ENCODE measurements at places on chromosomes 4 and X.
A peak's percentile ranks its signal among the peaks of the same experiment; 100 is the strongest.

GRCh38 chrX:118839334-118839958 lies 15.8 kb downstream of the ZCCHC12 start:
- peak; percentile 36 for DNase-seq

GRCh38 chr4:94454405-94454804 lies 2.7 kb downstream of the PDLIM5 start:
- no peak for DNase-seq

DNA sequence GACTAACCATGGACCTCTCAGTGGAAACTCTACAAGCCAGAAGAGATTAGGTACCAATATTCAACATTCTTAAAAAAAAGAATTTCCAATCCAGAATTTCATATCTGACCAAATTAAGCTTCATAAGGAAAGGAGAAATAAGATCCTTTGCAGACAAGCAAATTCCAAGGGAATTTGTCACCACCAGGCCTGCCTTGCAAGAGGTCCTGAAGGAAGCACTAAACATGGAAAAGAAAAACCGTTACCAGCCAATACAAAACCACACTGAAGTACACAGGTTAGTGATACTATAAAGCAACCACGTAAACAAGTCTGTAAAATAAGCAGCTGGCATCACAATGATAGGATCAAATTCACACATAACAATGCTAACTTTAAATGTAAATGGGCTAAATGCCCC lies 156.6 kb downstream of the FAM13A start:
- no peak for DNase-seq

GRCh38 chrX:46234775-46235174 lies 310.4 kb downstream of the ZNF674 start:
- no peak for DNase-seq

- no peak for DNase-seq
These were observed 4.5 kb downstream of the DOK7 start for GRCh38 chr4:3467601-3468031.

- DNase-seq, result no peak
These were observed 112.0 kb upstream of the NDP start for GRCh38 chrX:44085209-44085608.

DNA sequence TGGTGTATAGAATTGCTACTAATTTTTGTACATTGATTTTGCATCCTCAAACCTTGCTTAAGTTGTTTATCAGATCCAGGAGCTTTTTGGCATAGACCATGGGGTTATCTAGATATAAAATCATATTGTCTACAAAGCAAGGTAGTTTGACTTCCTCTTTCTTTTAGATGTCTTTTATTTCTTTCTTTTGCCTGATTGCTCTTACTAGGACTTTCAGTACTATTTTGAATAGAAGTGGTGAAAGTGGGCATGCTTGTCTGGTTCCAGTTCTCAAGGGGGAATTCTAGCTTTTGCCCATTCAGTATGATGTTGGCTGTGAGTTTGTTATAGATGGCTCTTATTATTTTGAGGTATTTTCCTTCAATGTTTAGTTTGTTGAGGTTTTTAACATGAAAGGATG lies 187.9 kb upstream of the LCORL start:
- DNase-seq, result no peak

DNA sequence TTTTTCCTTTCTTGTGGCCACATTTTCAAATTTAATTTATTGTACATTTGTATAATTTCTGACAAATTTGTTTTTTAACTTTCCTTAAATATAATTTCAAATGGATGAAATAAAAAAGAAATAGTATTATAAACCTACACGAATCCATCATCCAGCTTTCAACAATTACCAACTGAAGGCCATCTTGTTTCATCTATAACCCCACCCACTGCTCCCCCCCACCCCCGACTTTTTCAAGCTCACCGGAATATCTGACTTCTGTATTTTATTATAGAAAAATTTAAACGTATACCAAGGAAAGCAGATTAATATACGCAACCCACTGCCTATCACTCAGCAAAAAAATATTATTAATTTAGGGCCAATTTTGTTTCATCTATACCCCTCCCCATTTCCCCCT lies 1.1 kb downstream of the MORF4L2 start:
- no peak for DNase-seq

Data from GM19239 (cell line).